Suppressor macrophage treated with lipopolysaccharide for 4 hours (primary cell): ENCODE measurements at places on chromosomes 6 and 20.

DNA sequence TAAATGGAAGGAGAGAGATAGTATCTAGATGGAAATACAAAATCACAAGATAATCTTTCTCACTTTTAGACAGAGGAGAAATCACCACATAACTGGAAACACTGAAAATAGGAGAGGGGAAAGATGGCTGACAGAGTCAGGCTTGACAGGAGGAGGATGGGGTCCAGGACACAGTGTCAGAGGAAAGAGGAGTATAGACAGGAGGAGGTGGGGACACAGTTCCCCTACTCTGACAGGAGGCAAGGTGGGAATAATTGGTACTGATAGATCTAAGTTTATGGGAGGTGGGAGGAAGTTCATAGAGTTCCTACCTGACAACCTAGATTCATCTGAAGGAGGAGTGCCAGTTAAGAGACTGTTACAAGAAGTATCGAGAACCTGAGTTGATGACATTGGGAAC is 9.1 kb downstream of the GPR6 start:
- DNase-seq = no peak

DNA sequence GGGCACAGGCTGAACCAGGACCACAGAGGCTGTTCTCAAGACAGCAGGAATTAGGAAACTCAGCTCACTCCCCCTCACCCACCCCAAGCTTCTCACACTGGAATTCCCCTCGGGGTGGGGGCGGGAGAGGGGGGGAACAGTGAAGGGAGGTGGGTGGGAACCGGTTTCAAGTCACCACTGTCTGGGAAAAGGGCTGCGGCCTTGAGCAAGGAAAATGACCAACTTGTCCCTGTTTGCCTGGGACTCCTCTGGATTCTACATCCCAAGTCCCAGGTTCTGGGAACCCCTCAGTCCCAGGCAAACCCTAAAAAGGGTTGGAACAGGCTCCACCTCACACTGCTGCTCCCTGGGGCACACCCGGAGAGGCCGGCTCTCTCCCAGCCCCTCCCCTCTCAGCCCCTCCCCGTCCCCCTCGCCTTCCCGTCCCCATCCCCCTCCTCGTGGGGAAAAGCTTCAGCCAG is 230.7 kb downstream of the TFAP2C start:
- no peak for DNase-seq

DNA sequence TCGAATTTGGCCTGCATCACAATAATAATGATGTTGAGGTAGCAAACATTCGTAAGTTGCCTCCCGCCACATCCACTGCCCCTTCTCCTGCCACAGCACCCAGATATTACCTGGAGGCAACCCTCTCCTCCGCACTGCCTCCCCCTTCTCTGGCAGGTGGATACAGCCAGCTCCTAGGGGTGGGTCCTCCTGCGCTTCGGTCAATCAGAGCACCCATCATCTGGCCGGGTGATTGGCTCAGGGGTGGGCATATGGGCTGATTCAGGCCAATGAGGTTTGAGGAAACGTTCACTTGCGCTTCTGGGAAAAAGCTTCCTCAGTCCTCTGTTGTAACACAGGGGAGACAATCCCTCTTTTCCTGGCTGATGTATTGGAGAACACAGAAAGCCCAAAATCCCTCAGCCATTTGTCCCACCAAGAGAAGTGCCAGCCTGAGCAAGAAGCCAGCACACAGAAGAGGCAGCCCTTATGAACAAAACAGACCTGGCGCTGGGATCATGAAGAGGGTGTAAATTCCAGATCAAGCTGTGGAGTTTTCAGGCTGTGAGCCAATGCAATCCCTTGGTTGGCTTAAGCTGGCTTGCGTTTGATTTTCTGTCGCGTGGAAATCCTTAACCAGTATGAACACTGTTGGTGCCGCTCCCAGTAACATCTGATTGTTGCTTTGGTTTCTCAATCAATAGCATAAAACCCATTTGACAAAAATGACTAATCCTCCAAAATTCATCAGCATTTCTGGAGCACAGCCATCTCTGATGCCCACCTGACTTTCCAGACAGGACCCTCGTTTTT is 82.2 kb downstream of the PRDM1 start:
- DNase-seq = no peak

DNA sequence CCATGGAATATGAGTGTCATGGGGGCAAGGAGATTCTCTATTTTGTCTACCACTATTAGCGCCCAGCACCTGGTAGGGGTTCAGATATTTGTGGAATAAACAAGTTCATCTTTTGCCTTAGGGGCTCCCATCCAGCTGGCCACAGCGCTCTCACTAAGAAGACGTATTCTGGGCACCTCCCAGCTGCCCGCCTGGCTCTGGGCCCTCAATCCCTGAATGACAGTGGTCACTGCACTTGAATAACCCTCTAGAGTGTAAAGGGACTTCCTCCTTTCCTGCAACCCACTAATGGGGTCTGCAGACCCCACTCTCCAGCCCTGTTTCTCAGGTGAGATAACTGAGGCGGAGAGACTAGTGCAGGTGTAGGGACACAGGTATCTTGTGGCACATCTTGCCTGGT is 36.2 kb downstream of the SNX5 start:
- DNase-seq = no peak

DNA sequence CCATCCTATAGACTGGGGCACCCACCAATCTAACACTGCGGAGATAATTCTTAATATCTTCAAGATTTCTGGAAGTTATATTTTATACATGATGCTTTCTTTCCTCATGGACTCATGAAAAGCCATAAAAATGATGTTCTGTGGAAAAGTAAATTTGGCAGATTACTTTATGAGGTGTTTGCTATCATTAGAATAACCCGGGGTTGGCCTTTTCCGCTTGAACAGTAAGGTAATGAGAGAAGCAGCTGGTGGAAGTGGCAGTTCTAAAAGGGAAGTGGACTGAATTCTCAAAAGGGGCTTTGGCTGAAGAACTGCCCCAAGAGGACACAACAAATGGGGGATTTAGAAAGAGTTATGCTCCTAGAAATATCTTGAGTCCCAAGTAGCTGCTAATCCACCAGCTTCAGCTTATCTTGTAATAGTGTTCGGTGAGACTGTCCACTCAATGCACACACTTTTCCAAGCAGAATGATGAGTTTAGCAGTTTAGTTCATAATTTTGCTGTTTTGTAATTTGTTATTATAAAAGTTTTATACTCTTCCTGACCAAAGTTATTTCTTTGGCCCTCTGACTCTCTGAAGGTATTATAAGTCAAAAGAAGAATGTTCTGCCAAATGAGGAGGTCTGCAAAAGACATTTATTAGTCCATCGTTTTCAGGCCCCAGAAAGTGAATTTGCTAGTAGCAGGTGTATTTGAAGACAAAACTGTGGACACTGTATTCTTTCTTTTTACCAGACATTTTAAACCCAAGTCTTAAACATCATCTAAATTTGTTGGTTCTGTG is 2.9 kb downstream of the ISM1 start:
- no peak for DNase-seq

DNA sequence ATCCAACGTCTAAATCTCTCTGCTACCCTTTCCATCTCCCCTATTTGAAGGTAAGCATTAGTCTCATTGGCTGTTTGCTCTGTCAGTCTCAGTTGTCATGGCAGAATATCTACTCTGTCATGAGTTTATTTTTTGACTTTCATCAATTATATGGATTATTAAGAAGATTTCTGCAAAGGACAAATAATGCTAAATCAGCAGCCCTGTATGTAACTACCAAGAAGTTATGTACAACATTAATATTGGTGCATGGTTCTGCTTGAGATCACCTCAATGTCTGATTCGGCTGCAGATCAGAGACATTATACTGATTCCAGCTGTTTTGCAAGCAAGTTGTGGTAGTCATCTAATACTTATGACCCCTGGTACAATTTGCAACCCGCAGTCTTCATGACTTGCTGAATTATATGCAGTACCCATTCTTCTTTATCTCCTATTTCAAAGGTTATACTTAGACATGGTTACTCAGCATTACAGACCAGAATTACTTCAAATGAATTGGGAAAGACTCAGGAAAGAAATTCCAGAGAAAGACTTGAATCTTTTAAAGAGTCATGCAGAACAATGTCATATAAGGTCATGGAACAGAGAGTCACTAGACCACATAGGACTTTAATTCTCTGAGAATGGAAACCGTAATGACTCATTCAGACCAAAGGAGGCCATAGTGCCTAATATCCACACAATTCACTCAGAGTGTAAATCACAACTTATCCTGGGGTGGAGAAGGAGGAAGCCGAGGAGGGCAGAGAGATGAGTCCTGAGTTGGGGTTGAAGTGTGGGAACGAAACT is 201.4 kb downstream of the IBTK start:
- no peak for DNase-seq

DNA sequence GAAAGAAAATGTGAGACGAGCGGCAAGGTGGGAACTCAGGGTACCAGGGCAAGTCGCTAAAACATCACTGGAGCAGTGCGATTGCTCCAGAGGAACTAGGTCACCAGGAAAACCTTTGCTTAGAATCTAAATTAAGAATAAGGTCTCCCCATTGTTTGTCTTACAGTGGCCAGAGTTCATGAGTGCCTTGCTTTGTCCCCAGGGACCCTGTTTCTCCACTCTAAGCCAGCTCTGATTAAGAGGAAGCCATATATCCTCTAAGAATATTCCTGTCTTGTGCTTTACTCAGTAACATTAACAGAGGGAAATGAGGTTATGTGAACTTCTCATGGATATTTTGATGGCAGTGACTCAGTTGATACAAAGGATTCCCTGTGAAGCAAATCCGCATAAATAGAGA is 305.8 kb downstream of the CD83 start:
- DNase-seq = no peak

DNA sequence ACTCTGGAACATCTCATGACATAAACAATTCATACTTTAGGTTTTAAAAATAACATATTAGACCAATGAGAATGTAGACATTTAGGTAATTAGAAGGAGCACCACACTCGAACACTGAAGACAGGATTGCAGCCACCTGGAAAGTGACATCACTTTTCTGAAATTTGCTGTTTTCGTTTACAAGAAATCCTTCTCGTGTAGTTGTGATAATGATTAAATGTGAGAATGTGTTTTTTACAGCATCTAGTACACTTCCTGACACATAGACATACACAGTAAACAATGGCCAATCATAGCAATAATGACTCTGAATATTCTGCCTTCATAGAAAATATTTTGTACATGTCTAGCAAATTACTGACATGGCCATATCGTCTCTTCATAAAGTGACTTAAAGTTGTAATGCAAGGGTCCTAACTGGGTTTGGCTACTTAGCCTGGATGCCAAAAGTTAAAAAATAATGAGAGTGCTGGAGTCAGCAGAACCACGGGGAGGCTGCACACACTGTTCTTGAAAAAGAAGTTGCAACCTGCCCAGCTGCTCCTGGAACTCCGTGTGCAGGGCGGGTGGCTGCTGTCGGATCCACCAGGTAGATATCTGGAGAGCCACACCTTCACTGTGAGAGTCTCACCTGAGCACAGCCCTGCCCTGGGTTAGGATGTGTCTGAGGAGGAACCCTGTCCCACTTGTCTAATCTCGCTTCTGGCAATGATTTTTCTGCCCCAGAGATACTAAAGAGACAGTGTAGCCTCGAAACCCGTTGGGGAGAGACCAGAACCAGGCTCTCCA is 212.9 kb downstream of the QKI start:
- no peak for DNase-seq

GRCh38 chr20:13794667-13795066 is 9.8 kb downstream of the NDUFAF5 start:
- DNase-seq = no peak

- no peak for DNase-seq
Observed at GRCh38 chr6:30130179-30130679, 5.7 kb upstream of the TRIM40 start.

DNA sequence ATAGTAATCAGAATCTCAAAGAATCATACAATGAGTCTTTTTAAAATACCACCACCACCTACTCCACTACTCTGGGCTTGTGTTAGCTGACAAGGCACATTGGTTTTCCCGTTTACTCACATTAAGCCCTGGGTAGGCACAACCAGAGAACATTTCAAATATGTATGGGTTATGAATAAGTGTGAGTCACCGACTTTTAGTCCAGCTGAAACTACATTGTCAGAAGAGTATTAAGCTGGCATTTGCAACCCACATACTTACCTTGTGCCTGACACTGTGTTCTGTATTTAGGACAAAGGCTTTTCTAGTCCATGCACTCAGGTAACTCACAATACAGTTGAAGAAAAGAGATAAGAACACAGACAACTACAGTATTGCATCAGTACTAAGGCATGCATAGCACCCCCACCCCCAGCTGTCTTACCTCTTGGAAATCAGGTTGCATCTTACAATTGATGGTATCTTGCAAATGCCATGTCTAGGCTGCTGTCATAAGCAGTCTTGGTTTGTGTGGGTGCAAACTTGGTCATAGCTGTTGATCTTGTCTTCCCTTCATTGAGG is 40.3 kb upstream of the AHI1 start:
- peak; percentile 22 for DNase-seq

DNA sequence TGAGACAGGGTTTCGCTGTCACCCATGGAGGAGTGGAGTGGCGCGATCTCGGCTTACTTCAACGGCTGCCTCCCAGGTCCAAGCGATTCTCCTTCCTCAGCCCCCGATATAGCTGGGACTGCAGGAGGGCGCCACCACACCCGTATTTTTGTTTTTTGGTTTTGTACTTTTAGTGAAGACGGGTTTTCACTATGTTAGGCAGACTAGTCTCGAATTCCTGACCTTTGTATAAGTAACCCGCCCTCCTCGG is 115.4 kb upstream of the BTN3A2 start:
- no peak for DNase-seq

GRCh38 chr20:10798811-10799210 is 125.0 kb upstream of the JAG1 start:
- DNase-seq = no peak

DNA sequence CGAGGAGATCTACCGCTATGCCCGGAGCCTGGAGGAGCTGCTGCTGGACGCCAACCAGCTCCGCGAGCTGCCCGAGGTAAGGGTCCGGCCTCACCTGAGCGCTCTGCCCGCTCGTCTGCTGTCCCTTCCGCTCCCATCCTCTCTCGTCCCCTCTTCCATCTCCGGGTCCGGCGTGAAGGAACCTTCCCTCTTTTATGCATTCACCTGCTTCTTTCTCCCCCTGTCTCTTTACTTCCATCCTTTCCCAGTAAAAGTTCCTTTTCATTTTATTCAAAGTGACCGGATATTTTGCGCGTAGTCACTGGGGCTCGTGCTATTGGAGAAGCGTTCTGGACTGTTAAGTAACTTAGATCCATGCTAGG is 516 bp downstream of the LRRC1 start:
- DNase-seq = no peak

GRCh38 chr6:98984121-98984520 is 36.4 kb upstream of the FBXL4 start:
- no peak for DNase-seq

DNA sequence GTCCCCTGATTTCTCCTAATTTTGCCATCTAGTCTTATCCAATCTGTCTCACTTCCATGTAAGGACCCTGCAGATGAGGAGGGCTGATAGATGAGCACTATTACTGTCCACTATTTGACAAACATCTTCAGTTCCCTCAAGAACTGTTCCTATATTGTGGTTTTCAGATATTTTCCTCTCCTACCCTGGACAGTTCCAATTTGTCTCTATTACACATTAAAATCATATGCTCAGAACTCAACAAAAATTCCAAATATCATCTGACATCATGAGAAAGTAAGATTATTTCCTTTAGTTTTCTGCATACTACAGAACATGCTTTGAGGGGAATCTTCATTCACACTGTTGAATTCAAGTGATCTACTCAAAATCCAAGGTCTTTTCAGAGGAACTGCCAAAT is 265.6 kb upstream of the ARID1B start:
- no peak for DNase-seq
